H9 (cell line): ENCODE measurements at places on chromosomes 12 and 14. TPM values are rescaled to one million over a fixed set of nuclear protein-coding genes. Genes with fewer than 3 reads are reported as not detected.
A peak's percentile ranks its signal among the peaks of the same experiment; 100 is the strongest.

Gene PROX2
- total RNA-seq: not detected in 2 replicates

Gene PTHLH
- total RNA-seq: 0.35 and 0.39 TPM in 2 replicates

Gene MYO1A
- total RNA-seq: 0.26 TPM in 1 of 2 replicates, not detected in the other

Gene TAS2R46
- 0.88 and 1.2 TPM in 2 replicates for total RNA-seq

Gene COCH
- 25.8 and 26.0 TPM in 2 replicates for total RNA-seq

Gene NOS1
- total RNA-seq: 2.3 and 2.4 TPM in 2 replicates

Gene SERPINA9
- total RNA-seq: not detected in 2 replicates

Gene IL22
- not detected in 2 replicates for total RNA-seq

GRCh38 chr12:92540782-92541423, 161.9 kb upstream of the PLEKHG7 start:
- H3K4me1 ChIP-seq: no peaks in the 10 kb centered on the region; the same call in 1 of the 2 replicates
- H3K4me3 ChIP-seq: no peak overlapping the region
- H3K27me3 ChIP-seq: no peaks in the 10 kb centered on the region

GRCh38 chr12:65560286-65560685, 264.0 kb upstream of the HMGA2 start:
- peaks cover 14% of the 10 kb centered on the region for H3K36me3 ChIP-seq
- H3K4me3 ChIP-seq: no peak overlapping the region
- H3K27me3 ChIP-seq: no peaks in the 10 kb centered on the region
- H3K27ac ChIP-seq: no peak overlapping the region

DNA sequence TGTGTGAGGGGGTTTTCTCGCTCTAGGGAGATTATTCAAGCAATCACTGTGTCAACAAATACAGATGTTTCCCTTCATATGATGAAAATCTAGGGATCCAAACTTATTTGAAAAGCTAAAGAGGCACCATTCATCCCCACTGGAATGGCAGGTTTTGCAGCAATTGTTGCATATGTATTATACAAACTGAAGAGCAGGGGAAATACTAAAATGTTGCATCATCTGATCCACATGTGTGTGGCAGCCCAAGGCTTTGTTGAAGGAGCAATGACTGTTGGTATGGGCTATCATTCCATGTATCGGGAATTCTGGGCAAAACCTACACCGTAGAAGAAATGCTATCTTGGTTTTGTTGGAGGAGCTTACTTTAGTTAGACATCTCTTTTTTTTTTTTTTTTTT, 4.1 kb upstream of the PRPF40B start:
- peaks cover 2% of the 10 kb centered on the region; the same call in 1 of the 2 replicates for H3K4me1 ChIP-seq
- no peak overlapping the region for H3K4me3 ChIP-seq
- H3K36me3 ChIP-seq: no peaks in the 10 kb centered on the region
- no peaks in the 10 kb centered on the region for H3K27me3 ChIP-seq

DNA sequence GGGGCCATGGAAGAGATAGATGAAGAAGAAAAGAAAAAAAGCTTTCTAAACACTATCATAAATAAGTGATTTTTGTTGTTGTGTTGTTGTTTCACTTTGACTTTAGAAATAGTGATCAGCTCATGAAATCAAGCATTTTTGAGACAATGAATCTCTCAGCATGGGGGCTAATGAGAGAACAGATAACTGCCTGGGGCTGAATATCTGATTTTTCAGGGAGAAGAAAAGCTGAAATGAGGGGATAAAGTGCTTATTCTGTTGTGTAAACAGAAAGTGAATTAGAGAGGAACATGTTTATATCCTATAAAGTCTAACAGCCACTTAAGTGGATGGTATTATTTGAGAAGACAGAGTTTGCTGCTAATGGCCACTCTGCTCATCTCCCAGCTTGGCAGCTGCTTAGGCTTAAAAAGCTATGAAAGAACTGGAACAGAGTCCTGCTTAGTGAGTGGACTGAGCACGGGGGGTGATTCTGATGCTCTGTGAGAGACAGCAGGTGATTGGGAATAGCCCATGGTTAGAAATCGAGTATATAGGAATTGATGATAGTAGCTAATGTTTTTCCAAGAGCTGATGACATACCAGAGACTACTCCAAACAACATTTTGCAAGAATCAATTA, 646.1 kb upstream of the TMEM132C start:
- H3K27me3 ChIP-seq: no peaks in the 10 kb centered on the region
- H3K27ac ChIP-seq: no peak overlapping the region
- no peak for DNase-seq

- no peaks in the 10 kb centered on the region for H3K27me3 ChIP-seq
- H3K4me1 ChIP-seq: no peaks in the 10 kb centered on the region
- H3K4me3 ChIP-seq: no peak overlapping the region
- no peaks in the 10 kb centered on the region; the same call in 1 of the 2 replicates for H3K36me3 ChIP-seq
- DNase-seq: no peak
Measured at GRCh38 chr14:42299692-42300091, 693.0 kb downstream of the LRFN5 start.

GRCh38 chr14:56342494-56342942, 224.3 kb downstream of the PELI2 start:
- no peaks in the 10 kb centered on the region for H3K27me3 ChIP-seq
- no peak for DNase-seq
- H3K4me1 ChIP-seq: no peaks in the 10 kb centered on the region
- H3K4me3 ChIP-seq: no peak overlapping the region

DNA sequence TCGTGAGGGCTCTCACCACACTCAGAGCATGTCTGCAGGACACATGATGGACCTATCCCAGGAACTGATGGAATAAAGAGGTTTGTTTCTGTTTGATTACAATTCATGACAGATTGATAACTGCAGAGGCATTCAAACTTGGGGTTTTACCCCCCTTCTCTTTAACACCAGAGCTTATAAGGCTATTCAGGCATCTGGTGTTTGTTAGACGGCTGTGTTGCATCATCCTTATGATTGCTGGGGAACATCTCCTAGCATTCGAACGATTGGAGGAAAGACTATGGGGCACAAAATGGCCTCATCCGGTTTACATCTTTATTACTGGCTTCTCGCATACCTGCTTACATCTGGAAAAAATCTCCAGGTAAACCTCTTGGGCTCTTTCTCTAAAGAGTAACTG, 191.8 kb downstream of the MSRB3 start:
- no peak overlapping the region for H3K27ac ChIP-seq
- H3K4me1 ChIP-seq: no peaks in the 10 kb centered on the region
- no peaks in the 10 kb centered on the region for H3K36me3 ChIP-seq
- DNase-seq: no peak
- H3K4me3 ChIP-seq: no peak overlapping the region

- peaks cover 12% of the 10 kb centered on the region for H3K36me3 ChIP-seq
- H3K27me3 ChIP-seq: no peaks in the 10 kb centered on the region
- no peak overlapping the region for H3K27ac ChIP-seq
- peaks cover 11% of the 10 kb centered on the region; the same call in 1 of the 2 replicates for H3K4me1 ChIP-seq
- H3K4me3 ChIP-seq: no peak overlapping the region
- DNase-seq: peak; percentile 25
Measured at GRCh38 chr12:4141348-4142270, 132.0 kb upstream of the CCND2 start.

GRCh38 chr14:81193924-81194633, 26.7 kb downstream of the GTF2A1 start:
- no peaks in the 10 kb centered on the region for H3K27me3 ChIP-seq
- no peak overlapping the region for H3K27ac ChIP-seq
- no peaks in the 10 kb centered on the region for H3K4me1 ChIP-seq
- no peak for DNase-seq
- peaks cover 77% of the 10 kb centered on the region for H3K36me3 ChIP-seq

- H3K4me1 ChIP-seq: no peaks in the 10 kb centered on the region
- no peak for DNase-seq
- peaks cover 10% of the 10 kb centered on the region for H3K36me3 ChIP-seq
- H3K4me3 ChIP-seq: no peak overlapping the region
- H3K27ac ChIP-seq: no peak overlapping the region
Measured at GRCh38 chr12:26077915-26078702, 46.7 kb downstream of the BHLHE41 start.

DNA sequence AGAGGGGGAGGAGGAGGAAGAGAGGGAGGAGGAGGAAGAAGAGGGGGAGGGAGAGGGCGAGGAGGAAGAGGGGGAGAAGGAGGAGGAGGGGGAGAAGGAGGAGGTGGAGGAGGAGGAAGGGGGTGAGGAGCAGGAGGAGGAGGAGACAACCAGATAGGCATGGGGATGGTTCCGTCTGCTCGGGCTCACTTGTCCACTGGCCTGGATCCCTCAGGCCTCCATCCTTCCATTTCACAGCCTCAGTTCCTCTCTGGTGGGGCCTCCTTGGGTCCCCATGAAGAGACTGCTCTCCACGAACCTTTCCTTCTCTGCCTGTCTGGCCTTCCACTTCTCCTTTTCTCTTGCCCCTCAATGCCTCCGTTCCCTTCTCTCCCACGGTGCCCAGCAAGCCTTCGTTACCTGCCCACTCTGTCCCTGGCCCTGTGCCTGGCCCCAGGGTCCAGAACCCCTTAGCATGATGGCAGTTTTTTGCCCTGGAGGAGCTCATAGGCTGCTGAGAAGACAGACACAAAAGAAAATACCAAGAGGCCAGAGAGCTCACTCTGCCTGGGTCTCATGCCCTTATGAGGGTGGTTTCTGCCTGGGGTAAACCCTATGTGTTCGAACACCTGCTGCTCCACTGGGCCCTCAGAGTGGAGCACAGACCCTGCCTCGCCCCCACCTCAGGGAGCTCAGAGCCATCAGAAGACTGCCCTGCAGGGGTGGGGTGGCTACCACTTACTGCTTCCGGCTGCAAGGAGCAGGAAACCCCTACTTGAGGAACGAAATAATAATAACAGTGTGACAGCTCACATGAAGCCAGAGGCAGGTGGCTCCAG, 11.7 kb upstream of the CACNA2D4 start:
- no peaks in the 10 kb centered on the region for H3K27me3 ChIP-seq
- H3K27ac ChIP-seq: no peak overlapping the region
- H3K4me3 ChIP-seq: no peak overlapping the region
- H3K36me3 ChIP-seq: no peaks in the 10 kb centered on the region

GRCh38 chr14:22393796-22394195, 195.2 kb downstream of the DAD1 start:
- no peak for DNase-seq
- H3K27ac ChIP-seq: no peak overlapping the region
- H3K36me3 ChIP-seq: no peaks in the 10 kb centered on the region
- H3K4me1 ChIP-seq: no peaks in the 10 kb centered on the region
- no peak overlapping the region for H3K4me3 ChIP-seq
- no peaks in the 10 kb centered on the region for H3K27me3 ChIP-seq

- no peak overlapping the region for H3K4me3 ChIP-seq
- DNase-seq: peak; percentile 80
- H3K27ac ChIP-seq: no peak overlapping the region
- no peaks in the 10 kb centered on the region for H3K27me3 ChIP-seq
- no peaks in the 10 kb centered on the region; the same call in 1 of the 2 replicates for H3K4me1 ChIP-seq
Measured at GRCh38 chr12:56565510-56566101, 44.0 kb downstream of the RBMS2 start.

GRCh38 chr12:109905301-109905700, 5.2 kb downstream of the TCHP start:
- no peak overlapping the region for H3K4me3 ChIP-seq
- H3K27me3 ChIP-seq: peaks cover 34% of the 10 kb centered on the region
- no peak for DNase-seq

GRCh38 chr14:96852823-96853422, 55.7 kb downstream of the VRK1 start:
- H3K4me3 ChIP-seq: no peak overlapping the region
- no peaks in the 10 kb centered on the region for H3K27me3 ChIP-seq
- no peak overlapping the region for H3K27ac ChIP-seq
- peaks cover 12% of the 10 kb centered on the region for H3K36me3 ChIP-seq

DNA sequence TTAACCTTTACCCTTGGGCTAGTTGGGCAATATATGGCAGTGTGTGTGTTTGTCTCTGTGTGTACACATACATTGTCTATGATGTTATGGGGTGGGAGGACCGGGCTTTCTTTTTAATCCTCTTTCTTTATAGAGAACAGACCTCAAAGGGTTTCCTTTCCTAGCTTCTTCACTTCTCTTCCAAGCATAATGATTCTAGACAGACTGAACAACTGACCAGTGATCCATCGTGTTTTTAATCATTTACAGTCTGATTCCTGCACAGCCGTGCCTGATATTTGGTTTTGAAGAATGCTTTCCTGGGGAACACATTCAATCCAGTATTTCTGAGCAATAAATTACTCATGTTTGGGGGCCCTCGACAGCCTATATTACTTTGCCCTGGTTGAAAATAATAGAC, 481.1 kb upstream of the DCN start:
- no peak for DNase-seq
- no peak overlapping the region for H3K27ac ChIP-seq
- H3K4me3 ChIP-seq: no peak overlapping the region

GRCh38 chr12:77630790-77631445, 199.8 kb upstream of the NAV3 start:
- H3K27ac ChIP-seq: no peak overlapping the region
- no peaks in the 10 kb centered on the region for H3K4me1 ChIP-seq
- no peaks in the 10 kb centered on the region for H3K27me3 ChIP-seq
- H3K4me3 ChIP-seq: no peak overlapping the region
- no peaks in the 10 kb centered on the region for H3K36me3 ChIP-seq

DNA sequence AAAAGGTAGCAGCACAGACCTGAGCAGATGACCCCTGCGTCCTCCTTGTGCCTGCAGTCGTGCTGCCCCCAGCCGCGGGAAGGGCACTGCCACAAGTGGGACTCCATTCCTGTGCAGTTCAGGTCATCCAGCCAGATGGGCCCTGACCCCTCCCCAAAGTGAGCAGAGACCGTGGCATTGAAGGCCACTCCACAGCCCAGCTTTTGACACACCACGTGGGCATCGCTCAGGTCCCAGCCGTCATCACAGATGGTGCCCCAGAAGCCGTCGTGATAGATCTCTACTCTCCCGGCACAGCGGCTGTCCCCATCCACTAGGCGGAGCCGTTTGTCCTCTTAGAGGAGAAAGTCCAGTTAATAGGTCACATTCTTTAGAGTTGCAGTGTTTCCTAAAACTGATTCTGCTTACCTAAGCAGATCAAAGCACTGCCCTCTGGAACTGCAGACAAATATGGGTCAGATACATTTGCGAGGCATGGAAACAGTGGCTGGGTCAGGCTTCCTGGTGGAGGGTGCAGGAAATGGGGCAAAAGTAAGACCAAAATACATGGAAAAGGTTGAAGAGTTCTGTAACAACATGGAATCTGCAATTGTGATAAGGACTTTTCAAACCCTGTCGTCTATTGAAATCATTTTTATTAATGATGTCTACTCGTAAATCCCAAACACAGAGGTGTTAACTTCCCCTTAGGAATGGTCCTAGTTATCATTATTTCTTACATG, 69.4 kb downstream of the CD163L1 start:
- peak; percentile 87 for DNase-seq
- H3K36me3 ChIP-seq: no peaks in the 10 kb centered on the region
- H3K4me1 ChIP-seq: no peaks in the 10 kb centered on the region
- H3K4me3 ChIP-seq: no peak overlapping the region
- H3K27ac ChIP-seq: no peak overlapping the region

DNA sequence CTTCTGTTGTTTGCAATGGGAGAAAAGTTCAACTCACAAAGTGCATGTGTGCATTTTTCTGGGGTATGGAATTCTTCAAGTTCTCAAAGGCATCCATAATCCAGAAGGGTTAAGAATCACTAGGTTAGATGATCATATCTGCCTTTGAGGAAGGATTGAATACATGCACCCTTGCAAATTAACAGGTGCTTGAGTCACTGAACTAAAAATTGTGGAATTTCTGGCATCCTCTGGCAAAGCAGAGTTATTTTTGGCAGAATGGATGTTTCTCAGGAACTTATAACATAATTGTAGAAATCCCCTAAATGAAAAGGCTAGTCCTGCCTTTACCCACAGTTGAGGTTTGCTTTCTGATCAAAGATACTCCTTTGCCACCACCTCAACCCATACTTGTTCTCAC, 136.5 kb upstream of the DYRK2 start:
- no peak overlapping the region for H3K27ac ChIP-seq
- no peaks in the 10 kb centered on the region for H3K4me1 ChIP-seq
- H3K36me3 ChIP-seq: no peaks in the 10 kb centered on the region
- H3K27me3 ChIP-seq: no peaks in the 10 kb centered on the region
- no peak for DNase-seq
